Daoy (cell line): ENCODE measurements at places on chromosomes 4 and X.

- DNase-seq: no peak
Observed at GRCh38 chrX:40127052-40127451, 29.3 kb upstream of the BCOR start.

DNA sequence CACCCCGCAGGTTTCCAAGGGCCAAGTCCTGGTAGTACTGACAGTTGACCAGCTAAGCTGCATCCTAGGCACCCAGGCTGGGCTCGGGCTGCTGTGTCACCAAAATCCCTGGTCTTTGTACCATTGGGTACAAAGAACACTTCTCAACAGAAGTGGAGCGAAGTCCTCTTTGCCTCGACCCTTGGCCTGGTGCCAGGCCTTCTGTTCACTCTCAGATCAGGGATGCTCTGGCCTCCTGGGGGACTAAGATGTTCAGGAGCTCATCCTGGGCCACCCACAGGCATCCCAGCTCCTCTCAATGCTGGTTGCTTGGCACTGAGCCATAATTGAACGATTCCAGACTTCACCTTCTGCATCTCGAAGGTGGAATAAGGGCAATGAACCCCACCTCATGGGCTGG, 13.8 kb upstream of the SLC2A9 start:
- DNase-seq: no peak

DNA sequence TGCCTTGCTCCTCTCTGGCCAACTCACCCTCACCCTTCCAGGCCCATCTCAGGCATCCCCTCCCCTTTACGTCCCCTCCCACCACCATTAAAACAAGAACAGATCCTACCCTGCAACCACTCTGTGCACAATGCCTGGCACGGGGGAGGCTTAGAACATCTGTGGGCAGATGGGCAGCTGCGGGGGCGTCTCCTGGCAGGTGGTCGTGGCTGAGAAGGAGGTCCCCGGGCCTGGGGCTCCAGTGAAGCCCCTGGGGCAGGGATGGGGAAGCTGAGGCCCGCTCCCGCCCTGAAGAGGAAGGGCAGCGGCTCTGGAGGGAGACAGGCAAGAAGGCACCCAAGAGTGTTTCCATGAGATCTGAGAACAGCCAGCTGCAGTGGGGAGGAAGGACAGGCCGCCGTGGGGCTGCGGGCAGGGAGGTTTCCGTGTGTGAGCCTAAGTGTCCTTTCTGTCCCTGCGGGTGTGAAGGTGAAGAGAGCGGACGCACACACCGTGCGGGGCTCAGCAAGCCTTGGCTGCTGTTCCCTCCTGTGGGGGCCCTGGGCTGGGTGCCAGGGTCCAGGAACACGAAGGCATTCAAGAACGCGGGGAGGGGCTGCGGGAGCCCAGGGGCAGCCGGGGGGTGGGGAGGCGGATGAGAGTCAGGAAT, 7.8 kb upstream of the TBC1D14 start:
- no peak for DNase-seq

GRCh38 chr4:38946919-38947318, 79.3 kb downstream of the FAM114A1 start:
- no peak for DNase-seq

GRCh38 chr4:110610620-110610939, 12.3 kb downstream of the PITX2 start:
- no peak for DNase-seq

GRCh38 chr4:184994010-184994622, 24.2 kb upstream of the HELT start:
- no peak for DNase-seq

GRCh38 chr4:152045807-152046571, 285.2 kb upstream of the GATB start:
- DNase-seq: peak; percentile 20

DNA sequence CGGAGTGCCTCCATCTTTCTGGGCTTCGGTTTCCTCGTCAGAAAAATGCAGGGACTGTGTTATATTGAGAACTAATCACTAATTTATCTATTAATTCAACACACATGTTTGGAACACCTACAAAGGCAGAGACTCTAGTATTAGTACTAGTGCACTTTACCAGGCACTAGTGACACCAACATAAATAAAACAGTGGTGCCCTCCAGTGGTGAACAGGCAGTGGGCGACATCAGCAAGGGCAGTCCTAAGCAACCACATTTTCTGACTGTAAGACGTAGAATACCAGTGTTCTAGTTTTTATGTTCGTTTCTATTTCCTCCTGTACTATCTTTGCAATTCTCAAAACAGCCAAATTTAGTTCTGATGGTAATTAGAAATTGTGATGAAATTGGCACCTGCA, 69.1 kb upstream of the UCP1 start:
- peak; percentile 5 for DNase-seq

DNA sequence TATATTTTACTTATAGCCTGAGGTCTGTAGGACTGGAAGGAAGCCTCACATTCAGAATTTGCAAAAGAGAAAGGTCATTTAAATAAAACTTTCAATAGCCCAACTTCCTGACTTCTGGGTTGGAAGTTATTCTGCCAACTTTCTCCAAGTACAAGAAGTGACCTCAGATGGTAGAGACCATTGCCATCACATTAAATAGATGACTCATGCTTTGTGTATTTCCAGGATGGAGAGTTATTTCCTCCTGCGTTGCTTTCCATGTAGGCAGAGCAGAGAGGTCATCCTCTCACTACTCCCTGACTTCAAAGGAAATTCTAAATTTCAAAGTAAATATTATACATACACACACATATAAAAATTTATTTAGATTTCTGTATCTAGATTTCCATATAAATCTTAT, 73.0 kb upstream of the NR3C2 start:
- DNase-seq: no peak

- DNase-seq: no peak
Observed at GRCh38 chr4:36130641-36131040, 113.7 kb downstream of the ARAP2 start.

DNA sequence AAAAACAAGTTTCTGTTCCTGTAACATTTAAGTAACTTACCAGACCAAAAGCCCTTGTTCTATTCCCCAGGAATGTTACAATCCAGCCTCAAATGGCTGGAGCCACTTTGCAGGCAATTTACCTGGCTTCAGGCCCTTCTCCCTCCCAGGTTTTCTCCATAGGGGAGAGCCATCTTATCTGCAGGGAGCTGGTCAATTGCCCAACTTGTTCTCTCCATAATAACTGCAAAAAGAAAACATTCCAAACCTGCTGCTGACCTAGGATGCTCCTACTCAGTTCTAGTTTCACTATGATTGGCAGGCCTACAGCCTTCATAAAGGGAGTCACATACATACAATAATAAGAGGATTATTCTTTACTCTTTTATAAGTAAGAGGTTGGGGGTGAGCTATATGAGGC, 670.7 kb downstream of the PCDH7 start:
- no peak for DNase-seq

- DNase-seq: no peak
Observed at GRCh38 chr4:159600061-159600460, 497.2 kb downstream of the RAPGEF2 start.

- DNase-seq: no peak
Observed at GRCh38 chrX:44816367-44816766, 27.5 kb upstream of the DUSP21 start.

- no peak for DNase-seq
Observed at GRCh38 chr4:170009291-170009690, 16.9 kb downstream of the MFAP3L start.

- no peak for DNase-seq
Observed at GRCh38 chr4:129092631-129093190, 628 bp downstream of the SCLT1 start.

- DNase-seq: no peak
Observed at GRCh38 chr4:76755756-76756155, 142.2 kb downstream of the SOWAHB start.

GRCh38 chrX:37846558-37846933, 825 bp downstream of the DYNLT3 start:
- DNase-seq: no peak

- DNase-seq: no peak
Observed at GRCh38 chr4:172778583-172778982, 390.0 kb upstream of the GALNT7 start.

- no peak for DNase-seq
Observed at GRCh38 chrX:10062352-10062751, 94.4 kb upstream of the CLCN4 start.

GRCh38 chr4:97374526-97374925, 768.8 kb downstream of the STPG2 start:
- no peak for DNase-seq

- no peak for DNase-seq
Observed at GRCh38 chr4:152356428-152357034, 179.4 kb downstream of the FBXW7 start.

GRCh38 chr4:61493041-61493440, 292.9 kb downstream of the ADGRL3 start:
- no peak for DNase-seq

DNA sequence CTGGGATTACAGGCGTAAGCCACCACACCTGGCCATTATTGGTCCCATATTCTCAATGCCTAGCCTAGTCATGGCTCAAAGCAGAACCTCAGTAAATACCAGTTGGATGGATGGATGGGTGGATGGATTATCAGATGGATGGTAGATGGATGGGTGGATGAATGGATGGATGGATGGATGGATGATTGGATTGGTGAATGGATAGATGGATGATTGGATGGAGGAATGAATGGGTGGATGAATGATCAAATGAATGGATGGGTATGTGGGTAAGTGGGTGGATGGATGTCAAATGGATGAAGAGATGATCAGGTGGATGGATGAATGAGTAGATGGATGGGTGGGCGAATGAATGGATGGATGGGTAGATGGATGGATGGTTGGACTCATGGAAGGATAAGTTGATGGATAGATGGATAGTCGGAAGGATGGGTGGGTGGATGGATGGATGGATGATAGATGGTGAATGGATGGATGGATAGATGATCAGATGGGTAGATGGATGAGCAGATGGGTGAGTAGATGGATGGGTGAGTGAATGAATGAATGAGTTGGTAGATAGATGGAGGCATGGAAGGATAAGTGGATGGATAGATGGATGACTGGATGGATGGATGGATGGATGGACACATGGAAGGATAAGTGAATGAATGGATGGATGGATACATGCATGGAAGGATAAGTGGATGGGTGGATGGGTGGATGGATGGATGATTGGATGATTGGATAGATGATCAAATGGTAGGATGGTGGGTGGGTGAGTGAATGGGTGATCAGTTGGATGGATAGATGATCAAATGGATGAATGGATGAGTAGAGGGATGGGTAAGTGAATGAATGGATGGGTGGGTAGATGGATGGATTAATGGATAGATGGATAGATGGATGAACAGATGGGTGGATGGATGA, 22.0 kb upstream of the RNF4 start:
- no peak for DNase-seq

- no peak for DNase-seq
Observed at GRCh38 chr4:90084277-90084966, 42.8 kb upstream of the CCSER1 start.

GRCh38 chr4:146029147-146029546, 90.5 kb upstream of the ZNF827 start:
- no peak for DNase-seq

GRCh38 chr4:136706942-136707341, 825.4 kb downstream of the PCDH18 start:
- peak; percentile 17 for DNase-seq

DNA sequence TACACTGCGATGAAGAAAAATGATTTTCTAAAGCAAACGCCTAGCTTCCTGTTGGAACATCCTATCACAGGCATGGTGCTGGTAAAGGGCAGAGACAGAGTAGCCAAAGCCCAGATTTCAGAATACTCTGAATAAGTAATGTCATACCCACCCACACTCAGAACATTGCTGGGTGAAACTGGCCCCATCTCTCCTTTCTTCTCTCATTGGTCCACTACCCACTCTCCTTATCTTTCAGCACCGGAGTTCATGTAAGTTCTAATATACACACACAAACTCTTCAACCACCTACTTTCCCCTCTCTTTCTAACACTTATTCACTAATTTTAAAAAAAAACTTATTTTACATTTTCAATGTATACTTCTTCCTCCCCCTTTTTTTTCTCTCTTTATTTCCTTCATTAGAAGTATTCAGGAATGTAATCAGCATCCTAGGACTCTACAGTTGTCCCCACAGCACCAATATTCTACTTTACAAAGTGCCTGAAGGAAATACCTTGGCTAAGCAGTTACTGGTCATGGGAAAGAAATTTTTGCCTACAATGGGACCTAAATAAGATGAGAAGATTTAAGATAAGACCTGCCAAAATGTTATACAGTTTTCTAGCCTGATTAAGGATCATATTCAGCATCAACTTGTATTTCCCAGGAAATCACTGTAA, 63.0 kb downstream of the SEC24D start:
- no peak for DNase-seq

DNA sequence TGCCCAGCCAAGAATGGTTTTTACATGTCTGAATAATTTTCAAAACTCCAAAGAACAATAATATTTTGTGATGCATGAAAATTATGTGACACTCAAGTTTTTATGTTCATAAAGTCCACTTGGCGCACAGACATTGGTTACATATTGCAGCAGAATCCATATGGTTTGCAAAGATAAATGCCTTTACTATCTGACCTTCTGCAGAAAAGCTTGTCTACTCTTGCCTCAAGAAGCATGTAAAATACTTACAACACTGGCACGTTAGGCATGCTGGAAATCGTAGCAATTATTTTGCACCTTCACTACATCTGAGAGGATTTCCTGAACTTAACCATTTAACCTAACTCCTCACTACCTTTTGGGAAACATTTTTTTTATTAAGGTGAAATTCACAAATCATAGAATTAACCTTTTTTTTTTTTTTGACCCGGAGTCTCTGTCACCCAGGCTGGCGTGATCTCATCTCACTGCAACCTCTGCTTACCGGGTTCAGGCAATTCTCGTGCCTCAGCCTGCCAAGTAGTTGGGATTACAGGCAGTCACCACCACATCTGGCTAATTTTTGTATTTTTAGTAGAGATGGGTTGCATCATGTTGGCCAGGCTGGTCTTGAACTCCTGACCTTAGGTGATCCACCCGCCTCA, 3.5 kb upstream of the XG start:
- no peak for DNase-seq

- DNase-seq: no peak
Observed at GRCh38 chr4:28241021-28241420, 1380.4 kb downstream of the STIM2 start.

- DNase-seq: peak; percentile 58
Observed at GRCh38 chr4:53508446-53508845, 82.8 kb downstream of the LNX1 start.
